HT1080 (cell line): ENCODE measurements at places on chromosomes 11 and 22.

- DNase-seq: no peak
These were observed 36.5 kb downstream of the CTSC start for GRCh38 chr11:88300888-88301487.

- no peak for DNase-seq
These were observed 40.7 kb downstream of the LMO1 start for GRCh38 chr11:8222820-8223512.

- no peak for DNase-seq
These were observed 76.1 kb downstream of the MED15 start for GRCh38 chr22:20583471-20583922.

DNA sequence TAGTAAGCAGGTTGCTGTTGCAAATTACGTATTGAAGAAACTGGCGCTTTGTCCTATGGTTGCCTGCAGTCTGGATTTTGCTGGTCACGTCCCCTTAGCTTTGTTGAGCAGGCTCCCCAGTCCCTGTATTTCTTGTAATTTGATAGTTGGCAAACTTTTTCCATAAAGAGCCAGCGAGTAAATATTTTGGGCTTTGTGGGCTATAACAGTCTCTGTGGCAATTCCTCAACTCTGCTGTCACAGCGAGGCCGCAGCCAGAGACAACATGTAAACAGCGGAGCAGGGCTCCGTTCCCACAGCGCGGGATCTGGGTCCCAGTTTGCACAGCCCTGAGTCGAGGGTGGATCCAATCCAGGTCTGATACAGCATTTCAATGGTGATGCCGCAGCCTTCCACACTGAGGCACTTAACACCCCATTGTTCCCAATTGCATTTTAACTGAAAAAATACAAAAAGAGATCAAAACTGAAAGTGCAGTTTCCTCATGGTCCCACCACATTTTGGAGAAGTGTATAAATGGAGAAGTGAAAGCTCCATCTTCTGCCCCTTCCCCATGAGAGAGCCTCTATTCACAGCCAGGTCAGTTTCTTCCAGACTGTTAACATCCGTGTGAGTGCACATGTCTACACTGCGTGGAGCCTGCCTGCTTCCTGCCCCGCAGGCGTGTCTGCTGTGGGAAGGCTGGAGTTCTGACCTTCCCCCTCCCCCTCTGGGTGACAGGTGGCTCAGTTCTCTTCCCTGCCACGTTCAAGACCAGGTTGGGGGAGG, 89.1 kb downstream of the RPS6KA4 start:
- no peak for DNase-seq

DNA sequence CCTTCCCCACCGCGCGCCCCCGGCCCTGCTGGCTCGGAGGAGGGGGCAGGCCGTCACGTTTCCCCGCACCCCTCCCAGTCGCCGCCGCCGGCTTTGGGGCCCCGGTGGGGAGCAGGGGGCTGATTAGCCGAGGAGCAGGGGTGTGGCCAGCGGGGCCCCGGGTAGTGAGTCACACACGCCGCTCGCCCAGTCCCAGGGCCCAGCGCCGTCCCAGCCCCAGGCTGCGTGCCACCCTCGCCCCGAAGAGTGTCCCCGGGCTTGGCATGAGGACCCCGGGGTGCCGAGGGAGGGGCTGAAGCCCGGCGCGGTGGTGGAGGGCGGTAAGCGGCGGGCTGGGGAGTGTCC, 34.4 kb downstream of the PRDM11 start:
- DNase-seq: peak; percentile 67

GRCh38 chr11:76179147-76179546, 27.2 kb downstream of the WNT11 start:
- no peak for DNase-seq

DNA sequence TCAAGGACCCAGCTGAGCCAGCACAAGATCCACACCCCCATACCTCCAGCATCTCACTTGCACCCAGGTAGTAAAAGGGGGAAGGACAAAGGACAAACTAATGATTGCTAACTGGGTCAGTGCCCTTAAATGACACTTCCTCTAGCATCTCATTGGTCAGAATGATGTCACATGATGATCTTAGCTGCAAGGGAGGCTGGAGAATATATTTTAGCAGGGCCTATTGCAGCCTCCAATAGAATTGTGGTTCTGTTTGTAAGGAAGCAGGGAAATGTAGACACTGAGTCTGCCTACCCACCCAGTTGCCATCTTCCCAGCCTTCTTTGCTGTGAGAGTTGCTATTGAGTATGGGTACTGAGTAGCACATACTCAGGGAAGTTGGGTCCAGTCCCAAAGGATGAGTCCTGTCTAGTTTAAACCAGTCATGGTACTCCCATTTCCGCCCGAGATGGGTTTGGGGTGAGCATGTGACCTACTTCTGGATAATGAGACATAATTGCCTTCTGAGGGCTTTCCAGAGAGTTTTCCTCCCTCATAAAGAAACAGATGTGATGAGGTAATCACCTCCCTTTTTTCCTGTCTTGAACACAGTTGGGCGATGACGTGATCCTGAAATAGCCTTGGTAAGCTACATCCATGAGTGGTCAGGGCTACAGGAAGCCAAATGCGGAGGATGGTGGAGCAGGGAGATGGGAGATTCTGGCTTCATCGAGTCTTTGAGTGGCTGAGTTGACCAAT, 5.5 kb upstream of the DNAL4 start:
- peak; percentile 64 for DNase-seq

DNA sequence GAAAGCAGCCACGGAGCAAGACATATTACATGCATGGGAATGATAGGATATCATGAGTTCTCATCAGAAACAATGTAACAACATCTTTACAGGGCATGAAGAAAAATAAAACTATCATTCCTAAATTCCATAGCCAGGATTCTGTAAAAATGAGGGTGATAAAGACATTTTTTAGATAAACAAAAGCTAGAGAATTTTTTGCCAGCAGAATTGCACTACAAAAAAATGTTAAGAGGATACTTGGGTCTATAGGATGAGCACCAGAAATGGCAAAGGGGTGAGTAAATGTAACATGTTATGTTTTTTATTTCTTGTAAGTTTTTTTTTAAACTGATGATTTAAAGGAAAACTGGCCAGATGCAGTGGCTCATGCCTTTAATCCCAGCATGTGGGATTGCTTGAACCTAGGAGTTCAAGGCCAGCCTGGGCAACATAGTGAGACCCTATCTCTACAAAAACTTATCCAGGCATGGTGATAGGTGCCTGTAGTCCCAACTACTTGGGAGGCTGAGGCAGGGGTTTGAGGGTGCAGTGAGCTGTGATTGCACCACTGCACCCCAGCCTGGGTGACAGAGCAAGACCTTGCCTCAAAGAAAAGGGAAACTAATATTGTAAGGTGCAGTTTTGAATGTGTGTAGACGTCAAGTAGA, 33.2 kb downstream of the TBX1 start:
- no peak for DNase-seq

- peak; percentile 10 for DNase-seq
These were observed 98.1 kb downstream of the TENM4 start for GRCh38 chr11:79342686-79343085.

- DNase-seq: no peak
These were observed 28.2 kb upstream of the LIPT2 start for GRCh38 chr11:74521666-74522252.

GRCh38 chr22:49704345-49705215, 123.1 kb downstream of the BRD1 start:
- no peak for DNase-seq

DNA sequence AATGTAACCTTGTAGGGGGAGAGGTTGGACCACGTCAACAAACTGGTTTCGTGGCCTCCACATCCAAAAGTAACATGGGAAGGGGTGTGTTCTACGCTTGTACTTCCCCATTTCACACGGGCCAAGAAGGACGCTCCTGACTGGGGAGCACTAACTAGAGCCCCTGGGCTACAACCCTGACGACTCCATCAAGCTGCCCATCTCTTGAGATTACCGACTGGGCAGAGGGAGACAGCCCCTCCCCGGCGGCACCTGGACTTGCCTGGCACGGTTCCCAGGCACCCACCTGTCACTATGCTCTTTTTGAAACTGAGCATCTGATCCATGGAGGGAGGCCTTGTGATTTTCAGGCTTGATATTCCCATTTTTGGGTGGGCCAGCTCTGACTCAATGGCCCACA, 68.5 kb downstream of the SHANK2 start:
- no peak for DNase-seq

- DNase-seq: no peak
These were observed 4.0 kb downstream of the VWCE start for GRCh38 chr11:61290905-61291690.

DNA sequence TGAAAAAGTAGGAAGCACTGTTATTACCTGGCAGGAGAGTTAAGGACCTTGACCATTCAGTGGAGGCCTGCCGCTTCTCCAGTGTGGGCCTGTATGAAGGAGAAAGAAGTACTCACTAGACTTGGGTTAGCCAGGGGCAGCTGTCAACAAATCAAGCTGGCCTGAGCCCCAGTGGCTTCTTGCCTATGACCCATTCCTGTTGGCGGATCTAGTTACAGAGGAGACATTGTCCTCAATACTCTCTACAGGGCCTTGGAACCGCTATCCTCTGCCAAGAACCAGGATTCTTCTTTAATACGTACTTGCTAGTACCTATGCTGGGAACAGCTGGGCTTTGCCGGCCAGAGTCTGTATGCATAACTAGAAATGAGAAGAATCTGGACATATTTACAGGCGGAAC, 68.1 kb downstream of the ALX4 start:
- DNase-seq: no peak

- DNase-seq: no peak
These were observed 23.7 kb upstream of the SORL1-AS1 start for GRCh38 chr11:121476379-121477032.

DNA sequence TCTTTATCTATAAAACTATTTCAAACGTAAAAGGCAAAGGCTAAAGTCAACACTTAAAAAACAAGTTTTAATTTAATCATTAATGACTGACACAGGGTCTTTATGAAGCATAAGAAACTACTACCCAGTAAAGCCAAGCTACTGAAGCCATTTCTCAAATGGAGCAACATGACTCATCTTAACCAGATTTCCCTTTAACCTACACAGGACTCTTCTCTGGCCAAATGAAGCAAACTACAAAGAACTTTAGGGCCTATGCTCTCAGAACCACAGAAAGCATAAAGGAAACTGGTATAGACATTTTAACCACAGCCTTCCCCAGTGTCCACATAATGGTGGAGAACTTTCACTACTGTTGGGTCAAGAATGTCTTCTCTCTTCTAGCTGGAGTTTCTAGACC, 34.7 kb downstream of the ALG9 start:
- DNase-seq: peak; percentile 52
